ENCODE measurements at places on chromosomes 5 and 9. TPM values are rescaled to one million over a fixed set of nuclear protein-coding genes. Genes with fewer than 3 reads are reported as not detected.

Gene IFNA13
- total RNA-seq, result not detected

Gene IL5
- not detected for total RNA-seq

Gene TAF11L13
- not detected for total RNA-seq

Gene GCNT4
- total RNA-seq, result not detected

Gene AGXT2
- not detected for total RNA-seq

Gene OR1Q1
- not detected for total RNA-seq

Gene PTGR1
- total RNA-seq, result 86.5 TPM

Data from RPMI7951 (cell line).